Posterior vena cava (tissue), 2 donors: ENCODE measurements at places on chromosomes 5 and 9.

GRCh38 chr5:16453609-16454008 is 12.0 kb downstream of the ZNF622 start:
- no peak for DNase-seq

DNA sequence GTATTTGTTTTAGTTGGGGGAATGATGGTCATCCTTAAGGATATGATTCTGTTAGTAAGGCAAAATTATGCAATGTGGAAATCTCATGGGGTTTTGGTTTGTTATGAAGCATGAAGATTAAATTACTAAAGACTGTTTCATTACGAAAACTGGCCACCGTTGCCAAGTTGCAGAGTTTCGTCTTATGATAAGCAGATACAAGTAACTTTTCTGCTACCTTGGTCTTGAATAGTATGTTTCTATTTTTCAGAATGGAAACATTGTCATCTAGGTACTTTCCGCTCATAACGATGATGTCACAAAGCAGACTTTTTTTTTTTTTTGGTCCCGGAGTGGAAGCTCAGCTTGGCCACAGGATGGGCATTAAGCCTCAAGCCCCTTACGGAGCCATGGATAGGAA is 4.2 kb downstream of the CCNI2 start:
- DNase-seq: no peak

- no peak for DNase-seq
These were observed 125.8 kb upstream of the ZNF366 start for GRCh38 chr5:72633041-72633445.

DNA sequence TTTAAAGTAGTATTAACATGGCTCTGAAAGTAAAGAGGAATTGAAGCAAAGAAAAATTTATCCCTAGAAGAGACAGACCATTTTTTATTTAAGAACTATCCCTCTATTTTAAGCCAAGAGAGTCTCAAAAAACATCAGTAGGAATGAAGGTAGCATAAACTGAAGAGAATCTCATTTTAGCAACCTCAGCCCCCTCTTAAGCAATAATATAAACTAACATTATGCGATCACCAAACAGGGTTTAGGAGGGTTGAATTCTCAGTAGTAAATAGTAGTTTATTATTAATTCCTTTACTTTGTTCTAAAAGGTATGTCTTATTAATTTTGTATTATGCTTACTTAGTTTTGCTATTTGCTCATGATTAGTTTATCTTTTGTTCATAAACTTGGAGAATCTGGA is 287.4 kb downstream of the CDK5RAP2 start:
- no peak for DNase-seq

- no peak for DNase-seq
These were observed 121.4 kb upstream of the CACNA1B start for GRCh38 chr9:137756045-137756744.

DNA sequence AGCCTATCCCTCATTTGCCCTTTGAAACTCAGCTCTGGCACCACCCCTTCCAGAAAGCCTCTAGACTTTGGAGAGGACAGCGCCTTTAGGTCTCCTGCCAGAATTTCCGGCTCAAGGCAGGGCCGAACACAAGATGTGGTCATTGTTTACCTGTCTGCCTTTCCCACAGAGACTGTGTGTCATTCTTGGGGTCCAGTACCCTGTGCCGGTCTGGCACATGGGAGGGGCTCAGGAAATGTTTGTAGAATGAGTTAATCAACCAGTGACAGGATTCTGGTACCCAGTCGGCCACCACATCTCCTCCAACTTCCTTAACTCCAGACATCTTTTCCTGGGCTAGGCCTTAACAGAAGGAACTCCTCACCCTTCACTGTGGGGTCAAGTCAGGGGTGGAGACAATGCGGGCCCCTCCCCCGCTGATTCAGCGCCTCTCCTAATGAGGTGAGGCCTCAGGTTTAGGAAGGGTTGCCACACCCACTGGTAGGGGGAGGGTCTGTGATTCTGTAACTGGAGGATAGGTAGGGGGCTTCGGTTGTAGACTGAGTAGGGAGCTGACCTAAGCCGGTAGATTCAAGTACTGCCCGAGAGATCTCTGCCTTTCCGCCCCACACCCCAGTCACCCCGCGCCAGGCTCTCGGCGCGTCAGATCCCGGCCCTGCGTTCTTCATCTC is 29.3 kb downstream of the PCDH1 start:
- DNase-seq: no peak

DNA sequence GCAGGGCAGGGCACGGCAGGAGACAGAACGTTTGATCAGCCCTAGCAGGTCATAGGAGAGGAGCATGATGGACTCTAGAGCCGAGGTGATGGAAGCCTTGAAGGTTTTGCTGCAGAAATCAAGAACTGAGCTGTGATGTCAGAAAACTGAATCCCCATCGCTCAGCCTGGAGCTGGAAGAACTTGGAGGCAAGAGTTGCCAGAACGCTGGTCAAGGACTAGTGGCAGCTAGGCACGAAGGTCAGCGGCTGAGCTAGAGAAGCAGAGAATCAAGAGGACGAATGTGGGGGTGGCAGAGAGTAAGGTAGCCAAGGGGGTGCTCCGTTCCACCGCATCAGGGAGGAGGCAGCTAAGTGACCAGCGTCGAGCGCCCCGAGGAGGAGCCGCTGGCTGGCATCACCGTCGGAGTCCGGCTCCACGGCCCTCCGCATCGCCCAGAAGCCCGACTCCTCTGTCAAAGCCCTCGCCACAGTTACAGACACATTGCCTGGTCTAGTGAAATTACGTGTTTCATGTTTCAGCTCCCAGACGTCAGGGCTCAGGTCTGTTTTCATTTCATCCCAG is 1.2 kb upstream of the GALNT10 start:
- DNase-seq: peak; percentile 83

- no peak for DNase-seq
These were observed 1.1 kb upstream of the PRKAA1 start for GRCh38 chr5:40799258-40799657.

DNA sequence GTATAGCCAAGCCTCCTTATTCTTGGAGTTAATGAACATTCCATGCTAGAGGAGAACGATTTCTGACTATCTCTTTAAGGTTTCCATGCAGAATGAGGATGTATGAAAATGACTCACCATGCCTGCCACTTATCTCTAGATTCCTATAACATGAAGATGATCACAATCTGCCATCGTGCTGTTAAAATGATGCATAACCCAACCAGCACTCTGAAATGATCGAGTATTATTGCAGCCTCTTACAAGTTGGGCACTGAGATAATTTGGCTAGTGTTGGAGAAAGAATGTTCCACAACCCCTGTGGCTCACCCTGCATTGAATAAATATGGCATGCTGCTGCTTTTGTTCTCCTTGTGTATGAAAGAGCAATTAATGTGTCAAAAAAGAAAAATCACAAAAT is 1143.6 kb upstream of the WWC1 start:
- DNase-seq: no peak

- DNase-seq: no peak
These were observed 447.8 kb downstream of the PDE4D start for GRCh38 chr5:59445741-59446140.

GRCh38 chr5:21613971-21614488 is 1239.1 kb downstream of the CDH12 start:
- DNase-seq: no peak

DNA sequence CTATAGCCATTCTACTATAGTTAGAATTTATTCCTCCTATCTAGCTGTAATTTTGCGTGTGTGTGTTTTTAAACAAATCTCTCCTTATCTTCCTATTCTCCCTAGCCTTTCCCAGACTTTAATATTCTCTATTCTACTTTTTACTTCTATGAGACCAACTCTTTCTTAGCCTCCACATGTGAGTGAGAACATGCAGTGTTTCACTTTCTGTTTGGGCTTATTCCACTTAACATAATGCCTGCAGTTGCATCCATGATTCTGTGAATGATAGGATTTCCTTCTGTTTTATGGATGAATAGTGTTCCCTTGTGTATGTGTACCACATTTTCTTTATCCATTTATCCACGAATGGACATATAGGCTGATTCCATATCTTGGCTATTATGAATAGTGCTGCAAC is 192.3 kb upstream of the TLX3 start:
- no peak for DNase-seq

GRCh38 chr9:93684806-93685543 is 108.6 kb downstream of the PHF2 start:
- DNase-seq: no peak

DNA sequence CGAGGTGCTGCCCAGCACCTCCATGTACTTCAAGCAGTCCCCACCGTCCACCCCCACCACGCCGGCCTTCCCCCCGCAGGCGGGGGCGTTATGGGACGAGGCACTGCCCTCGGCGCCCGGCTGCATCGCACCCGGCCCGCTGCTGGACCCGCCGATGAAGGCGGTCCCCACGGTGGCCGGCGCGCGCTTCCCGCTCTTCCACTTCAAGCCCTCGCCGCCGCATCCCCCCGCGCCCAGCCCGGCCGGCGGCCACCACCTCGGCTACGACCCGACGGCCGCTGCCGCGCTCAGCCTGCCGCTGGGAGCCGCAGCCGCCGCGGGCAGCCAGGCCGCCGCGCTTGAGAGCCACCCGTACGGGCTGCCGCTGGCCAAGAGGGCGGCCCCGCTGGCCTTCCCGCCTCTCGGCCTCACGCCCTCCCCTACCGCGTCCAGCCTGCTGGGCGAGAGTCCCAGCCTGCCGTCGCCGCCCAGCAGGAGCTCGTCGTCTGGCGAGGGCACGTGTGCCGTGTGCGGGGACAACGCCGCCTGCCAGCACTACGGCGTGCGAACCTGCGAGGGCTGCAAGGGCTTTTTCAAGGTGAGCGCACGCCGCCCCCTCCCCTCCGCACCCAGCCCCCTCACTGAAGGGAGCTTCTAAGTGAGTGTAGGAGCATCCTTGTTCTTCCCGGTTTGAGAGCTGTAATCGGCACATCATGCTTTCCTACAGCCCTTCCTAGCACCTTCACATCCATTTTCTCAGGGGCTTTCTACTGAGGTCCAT is 6.9 kb downstream of the NR4A3 start:
- DNase-seq: no peak

DNA sequence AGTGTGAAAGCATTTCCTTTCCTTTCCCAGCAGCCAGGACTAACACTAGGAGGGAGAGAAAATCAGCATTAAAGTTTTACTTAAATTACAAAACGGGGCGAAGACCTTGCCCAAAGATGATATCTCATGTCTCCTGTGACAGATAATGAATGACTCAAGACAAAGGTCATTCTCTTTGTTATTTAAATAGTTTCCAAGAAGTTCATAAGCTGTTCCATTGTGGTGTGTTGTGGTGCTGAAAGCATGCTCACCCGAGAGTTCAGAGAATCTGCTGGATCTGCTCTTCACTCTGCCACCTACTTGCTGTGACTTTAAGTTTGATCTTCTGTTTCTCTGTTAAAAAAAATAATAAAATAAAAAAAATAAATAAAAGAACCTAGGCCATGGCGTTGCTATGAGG is 265.9 kb upstream of the NR4A3 start:
- no peak for DNase-seq

- DNase-seq: no peak
These were observed 1.0 kb downstream of the NAIF1 start for GRCh38 chr9:128065907-128066712.

GRCh38 chr5:66848749-66849641 is 252.8 kb downstream of the MAST4 start:
- no peak for DNase-seq

GRCh38 chr5:37696190-37697021 is 143.4 kb downstream of the GDNF start:
- DNase-seq: no peak

GRCh38 chr9:37995961-37996818 is 72.8 kb downstream of the SHB start:
- peak; percentile 32 for DNase-seq

DNA sequence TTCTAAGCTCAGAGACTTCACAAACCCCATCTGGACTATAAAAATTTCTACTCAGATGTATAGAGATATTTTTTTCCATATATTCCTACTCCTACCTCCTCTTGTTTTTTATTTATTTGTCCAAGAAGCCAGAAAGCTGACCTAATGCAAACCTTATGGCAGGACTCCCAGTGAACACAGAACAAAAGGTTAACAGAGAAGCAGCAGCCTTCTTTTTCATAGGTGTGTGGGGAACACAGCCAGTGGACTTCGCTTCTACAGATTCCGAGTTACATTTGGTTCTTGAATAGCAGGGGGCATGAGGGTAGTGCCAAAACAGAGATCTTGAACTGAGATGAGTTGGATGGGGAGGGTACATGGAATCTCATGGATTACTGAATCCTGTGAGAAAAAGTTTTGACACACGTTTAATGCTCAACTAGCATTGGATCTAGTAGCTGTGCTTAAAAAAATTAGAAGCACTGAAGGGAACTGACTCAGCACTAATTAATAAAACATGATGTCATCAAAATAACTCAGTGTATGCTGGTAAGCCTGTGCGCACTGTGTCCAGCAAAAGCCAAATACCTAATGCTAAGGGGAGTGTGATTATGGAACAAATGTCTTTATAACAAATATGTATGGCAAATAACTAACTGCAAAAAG is 240.1 kb downstream of the GABRB2 start:
- DNase-seq: no peak

- DNase-seq: no peak
These were observed 2.2 kb upstream of the SLC38A9 start for GRCh38 chr5:55714339-55714738.

GRCh38 chr9:137046088-137046787 is at the start of gene NPDC1:
Gene NPDC1, minus strand, starts transcription at chr9:137046177. Its CDS starts 188 bp downstream, at chr9:137045989.
- peak; percentile 93 for DNase-seq

- no peak for DNase-seq
These were observed 39.8 kb downstream of the BARHL1 start for GRCh38 chr9:132622159-132622558.

DNA sequence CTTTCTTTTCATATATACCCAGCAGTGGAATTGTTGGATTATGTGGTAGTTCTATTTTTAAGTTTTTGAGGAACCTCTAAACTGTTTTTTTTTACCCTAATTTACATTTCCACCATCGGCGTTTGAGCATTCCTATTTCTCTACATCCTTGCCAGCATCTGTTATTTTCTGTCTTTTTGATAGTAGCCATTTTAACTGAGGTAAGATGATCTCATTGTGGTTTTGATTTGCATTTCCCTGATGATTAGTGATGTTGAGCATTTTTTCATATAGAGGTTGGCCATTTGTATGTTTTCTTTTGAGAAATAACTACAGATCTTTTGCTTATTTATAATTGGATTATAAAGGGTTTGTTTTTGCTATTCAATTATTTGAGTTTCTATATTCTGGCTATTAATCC is 71.7 kb upstream of the TNC start:
- no peak for DNase-seq
